ENCODE measurements at places on chromosomes 16 and 17.

DNA sequence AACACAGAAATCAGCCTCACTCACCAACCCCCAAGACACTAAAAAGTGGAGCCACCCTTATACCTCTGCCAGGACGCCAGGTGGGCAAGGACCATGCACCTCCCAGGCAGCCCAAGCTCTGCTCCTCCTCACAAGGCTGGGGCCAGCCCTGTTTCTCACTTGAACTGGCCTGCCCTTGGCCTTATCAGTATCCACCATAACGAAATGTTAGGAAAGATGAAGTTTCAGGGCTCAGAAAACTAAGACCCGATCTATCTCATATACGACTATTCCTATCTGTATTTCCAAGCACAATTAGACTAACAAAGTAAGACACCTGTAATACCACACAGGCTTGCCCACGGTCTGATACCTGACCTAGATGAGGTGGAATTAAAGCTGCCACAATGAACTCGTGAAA is 6.9 kb downstream of the FBXO31 start:
- DNase-seq = no peak

DNA sequence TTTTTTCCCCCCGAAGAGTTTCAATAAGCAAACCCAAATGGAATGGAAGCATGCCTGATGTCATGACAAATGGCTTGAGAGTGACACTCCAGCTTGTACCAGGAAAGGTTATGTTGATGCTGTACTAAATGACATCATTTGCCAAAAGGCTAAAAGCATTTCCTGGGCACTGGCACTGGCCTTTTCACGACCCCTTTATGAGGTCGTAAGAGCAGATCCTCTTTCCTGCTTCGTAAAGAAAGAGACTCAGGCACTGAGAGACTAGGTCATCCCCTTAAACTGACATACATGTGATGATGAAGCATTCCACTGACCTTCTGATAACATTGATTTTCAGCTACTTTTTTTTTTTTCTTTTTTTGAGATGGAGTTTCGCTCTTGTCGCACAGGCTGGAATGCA is 30.5 kb downstream of the CEP295NL start:
- DNase-seq = no peak

GRCh38 chr17:49496183-49496866 is 1.2 kb downstream of the NGFR start:
- DNase-seq = peak; percentile 83

GRCh38 chr17:51430591-51430990 is 170.2 kb downstream of the UTP18 start:
- no peak for DNase-seq

Measured in activated CD4-positive, alpha-beta T cell treated with anti-CD3 and anti-CD28 coated beads for 24 hours (primary cell).